Activated CD4-positive, CD25-positive, alpha-beta regulatory T cell (primary cell): ENCODE measurements at places on chromosomes 6 and 20.

DNA sequence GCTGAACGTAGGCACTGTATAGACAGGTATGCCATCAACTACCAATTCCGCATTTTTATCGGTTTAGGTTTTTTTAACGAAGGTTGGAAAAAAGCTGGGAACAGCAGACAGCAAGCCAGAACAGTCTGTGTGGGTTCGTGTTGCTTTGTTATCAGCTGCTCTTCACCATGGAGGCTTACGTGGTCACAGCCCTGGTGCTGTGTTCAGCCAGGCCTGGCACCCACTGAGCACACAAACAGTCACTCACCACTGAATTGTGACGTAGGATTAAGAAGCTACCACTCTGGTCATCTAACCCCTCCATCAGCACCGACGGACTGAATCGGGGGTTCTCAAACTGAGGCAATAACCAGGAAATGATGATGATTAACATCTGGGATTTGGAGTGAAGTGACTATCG, 13.2 kb downstream of the FAM210B start:
- DNase-seq = no peak

DNA sequence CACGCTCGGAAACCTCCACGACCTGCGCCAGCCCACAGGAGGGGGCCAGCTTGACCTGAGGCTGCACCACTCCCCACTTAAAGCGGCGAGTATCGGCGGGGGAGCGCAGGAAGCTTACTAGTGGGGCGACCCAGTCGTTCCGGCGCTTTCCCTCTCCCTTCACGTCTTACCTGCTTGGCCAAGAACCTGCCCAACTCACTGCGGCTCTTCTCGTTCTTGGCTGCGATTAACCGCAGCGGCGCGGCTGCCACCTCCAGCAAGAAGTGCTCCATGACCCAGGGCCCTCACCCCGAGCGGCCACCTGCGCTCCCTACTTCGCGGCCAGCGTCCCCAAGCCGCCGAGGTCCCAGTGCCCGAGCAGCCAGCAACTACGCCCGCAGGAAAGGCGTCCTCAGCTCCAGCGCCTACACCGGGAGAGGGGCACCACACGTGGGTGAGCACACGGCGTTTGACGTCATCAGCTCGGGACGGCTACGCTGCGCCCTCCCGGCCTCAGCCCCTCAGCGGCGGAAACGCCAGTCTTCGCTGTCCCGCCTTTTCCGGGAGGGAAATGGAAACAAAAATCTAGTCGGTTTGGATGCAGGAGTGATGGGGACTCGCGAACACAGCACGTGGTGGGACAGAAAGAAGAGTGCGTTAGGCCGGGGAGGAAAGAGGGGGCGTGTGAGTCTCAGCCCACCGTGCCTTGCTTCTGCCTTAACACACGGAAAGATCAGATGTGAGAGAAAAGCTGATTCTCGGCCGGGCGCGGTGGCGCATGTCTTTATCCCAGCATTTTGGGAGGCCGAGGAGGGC, at the start of gene MDN1:
Gene MDN1, minus strand, starts transcription at position 459 of the 795 bp plus-strand sequence. Its CDS starts 187 bp downstream, at position 272.
- DNase-seq = peak; percentile 78

DNA sequence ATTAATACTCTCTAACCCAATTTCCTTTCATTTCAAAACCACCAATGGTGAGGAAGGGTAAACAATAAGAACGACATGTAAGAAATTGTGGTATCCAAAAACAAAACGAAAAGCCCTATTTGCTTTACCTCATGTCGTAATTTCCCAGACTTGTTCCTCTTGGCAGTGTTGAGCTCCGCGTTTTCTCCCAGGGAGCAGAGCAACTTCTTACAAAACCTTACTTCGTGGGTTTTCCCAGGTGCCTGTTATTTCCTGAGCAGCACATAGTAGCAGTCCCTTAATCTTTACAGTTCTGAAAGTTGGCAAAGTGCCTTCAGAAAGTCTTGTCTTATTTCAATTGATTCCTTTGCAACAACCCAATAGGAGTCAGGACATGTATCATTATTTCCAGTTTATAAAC, 207.9 kb upstream of the MARCKS start:
- no peak for DNase-seq

DNA sequence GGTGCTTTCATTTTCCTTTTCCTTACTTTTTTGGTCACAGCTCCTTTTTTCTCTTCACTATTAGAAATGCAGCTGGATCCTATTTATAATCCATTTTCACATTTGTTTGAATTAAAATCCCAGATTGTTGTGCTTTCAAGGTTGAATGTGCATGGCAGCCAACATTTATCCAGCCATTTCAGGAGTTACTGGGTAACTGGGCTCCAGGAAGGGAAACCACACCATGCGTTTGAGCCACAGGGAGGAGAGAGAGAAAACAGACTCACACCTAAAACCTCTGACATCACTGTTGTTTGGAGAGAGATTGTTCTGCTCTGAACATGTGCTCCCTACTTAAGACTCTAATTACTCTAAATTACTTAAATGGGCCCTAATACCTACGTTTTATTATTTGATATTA, 173.4 kb downstream of the BMP2 start:
- no peak for DNase-seq

DNA sequence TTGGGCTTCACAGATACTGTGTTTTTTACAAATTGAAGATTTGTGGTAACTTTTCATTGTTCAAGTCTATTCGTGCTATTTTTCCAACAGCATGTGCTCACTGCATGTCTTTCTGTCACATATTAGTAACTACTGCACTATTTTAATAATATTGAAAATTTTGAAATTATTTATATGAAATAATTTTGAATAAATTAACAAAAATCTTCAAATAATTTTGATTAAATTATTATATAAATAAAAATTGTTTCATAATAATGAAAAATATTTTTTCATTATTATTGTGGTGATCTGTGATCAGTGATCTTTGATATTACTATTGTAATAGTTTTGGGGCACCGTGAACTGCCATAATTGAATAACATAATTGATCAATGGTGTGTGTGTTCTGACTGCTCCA, 204.1 kb downstream of the OGFRL1 start:
- DNase-seq = no peak

- no peak for DNase-seq
Observed at GRCh38 chr6:79808921-79809320, 138.4 kb downstream of the ELOVL4 start.

GRCh38 chr6:170176898-170177771, 113.7 kb downstream of the DLL1 start:
- no peak for DNase-seq

- no peak for DNase-seq
Observed at GRCh38 chr20:48354320-48354876, 473.4 kb downstream of the PREX1 start.
